ENCODE measurements at places on chromosomes 13 and 19.

DNA sequence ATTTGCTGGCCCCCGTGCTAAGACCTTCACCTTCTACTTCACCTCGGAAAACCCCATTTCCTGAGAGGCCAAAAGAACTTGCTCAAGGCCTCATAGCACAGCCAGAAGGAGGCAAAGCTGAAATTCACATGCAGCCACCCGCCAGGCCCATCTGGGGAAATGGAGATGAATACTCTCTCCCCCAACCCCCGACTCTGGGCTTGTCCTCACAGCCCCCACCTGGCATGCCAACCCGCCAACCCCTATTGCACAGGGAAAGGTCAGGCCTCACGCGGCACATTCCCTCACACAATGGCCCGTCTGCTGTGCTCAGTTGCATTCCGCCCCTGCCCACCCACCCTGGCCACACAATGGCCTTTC is 3.2 kb downstream of the PRX start:
- DNase-seq, result peak; percentile 67

- DNase-seq, result no peak
Observed at GRCh38 chr13:98520674-98521449, 56.0 kb downstream of the STK24 start.

DNA sequence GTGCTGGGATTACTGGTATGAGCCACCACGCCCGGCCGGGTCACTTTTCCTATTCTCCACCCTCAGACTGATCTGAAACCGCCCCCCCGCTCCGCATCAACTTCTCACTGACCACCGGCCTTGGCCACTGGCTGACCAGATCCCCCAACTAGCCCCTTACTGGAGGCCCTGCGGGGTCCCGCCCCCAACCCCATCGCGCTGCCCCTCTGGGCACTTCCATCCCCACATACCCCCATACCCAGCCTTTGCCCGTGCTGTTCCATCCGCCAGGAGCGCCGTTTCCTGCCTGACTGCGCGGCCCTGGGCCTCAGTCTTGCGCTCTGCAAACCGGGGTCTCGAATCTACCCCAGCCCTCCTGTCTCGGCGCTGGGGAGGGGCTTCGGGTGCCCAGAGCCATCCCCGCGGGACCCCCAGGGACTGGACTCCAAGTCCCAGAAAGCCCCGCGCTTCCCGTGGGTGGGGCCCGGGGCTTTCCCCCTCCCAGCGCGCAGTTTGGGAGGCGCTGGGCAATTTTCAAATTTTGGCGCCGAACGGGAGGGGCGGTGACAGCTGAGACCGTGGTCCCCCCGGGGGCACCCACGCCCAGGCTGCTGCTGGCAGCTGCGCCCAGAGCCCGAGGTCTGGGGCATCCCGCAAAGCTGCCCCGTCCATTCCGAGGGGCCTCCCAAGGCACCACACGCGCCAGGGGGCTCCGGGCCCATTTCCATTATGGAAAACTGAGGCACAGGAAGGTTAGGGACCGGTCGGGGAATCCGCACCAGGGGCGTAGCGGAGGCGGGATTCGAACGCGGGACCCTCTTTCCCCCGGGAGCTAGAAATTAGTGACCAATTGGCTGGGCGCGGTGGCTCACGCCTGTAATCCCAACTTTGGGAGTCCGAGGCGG is 5.2 kb upstream of the LMNB2 start:
- peak; percentile 84 for DNase-seq

DNA sequence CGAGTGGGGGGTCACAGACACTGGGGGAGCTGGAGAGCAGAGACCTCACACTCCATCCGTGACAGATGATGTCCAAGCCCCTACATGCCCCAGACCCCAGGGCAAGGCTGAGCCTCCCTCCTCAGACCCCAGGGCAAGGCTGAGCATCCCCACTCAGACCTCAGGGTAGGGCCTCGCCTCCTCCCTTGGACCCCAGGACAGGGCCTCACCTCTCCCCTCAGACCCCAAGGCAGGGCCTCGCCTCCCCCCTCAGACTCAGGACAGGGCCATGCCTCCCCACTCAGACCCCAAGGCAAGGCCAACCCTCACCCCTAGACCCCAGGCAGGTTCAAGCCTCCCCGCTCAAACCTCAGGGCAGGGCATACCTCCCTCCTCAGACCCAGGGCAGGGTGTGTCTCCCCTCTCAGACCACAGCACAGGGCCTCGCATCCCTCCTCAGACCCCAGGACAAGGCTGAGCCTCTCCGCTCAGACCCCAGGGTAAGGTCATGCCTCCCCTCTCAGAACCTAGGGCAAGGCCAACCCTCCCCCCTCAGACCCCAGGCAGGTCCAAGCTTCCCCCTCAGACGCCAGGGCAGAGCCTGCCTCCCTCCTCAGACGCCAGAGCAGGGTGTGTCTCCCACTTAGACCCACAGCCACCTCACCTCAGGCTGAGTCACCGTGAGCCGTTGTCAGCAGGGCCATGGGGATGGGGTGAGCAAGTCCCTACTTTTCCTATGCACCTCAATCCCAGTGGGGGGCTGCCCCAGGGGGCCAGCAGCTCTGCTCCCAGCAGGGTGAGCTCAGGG is 1.7 kb upstream of the S1PR4 start:
- peak; percentile 29 for DNase-seq

DNA sequence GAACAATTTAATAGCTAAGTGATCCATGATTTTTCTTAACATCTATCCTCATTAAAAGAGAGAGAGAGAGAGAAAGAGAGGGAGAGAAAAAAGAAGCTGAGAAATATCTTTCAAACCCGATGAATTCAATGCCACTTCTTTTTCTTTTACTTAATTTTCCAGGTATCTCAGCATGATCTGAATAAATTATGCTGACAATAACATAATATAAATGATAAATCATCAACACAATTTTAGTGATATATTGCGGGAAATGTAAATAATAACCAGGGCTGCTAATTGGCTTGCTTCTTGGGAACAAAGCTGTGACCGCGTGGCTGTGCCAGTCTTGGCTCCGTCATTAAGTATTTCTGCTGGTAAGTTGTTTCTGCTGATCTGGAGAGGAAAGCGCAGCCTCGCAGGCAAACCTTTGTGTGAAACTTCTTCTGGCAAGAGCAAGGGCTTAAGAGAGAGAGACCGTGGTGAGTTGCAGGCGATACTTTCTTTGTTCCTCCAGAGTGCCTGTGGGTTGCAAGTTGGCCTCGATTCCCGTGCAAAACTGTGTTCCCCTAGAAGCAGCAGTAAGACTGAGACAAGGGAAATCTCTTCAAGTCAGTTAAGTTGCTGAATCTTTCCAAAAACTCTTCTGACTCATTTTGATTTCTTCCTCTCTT is 489.1 kb upstream of the TSHZ3 start:
- DNase-seq, result no peak

- DNase-seq, result no peak
Observed at GRCh38 chr19:844546-844971, 3.8 kb downstream of the PRTN3 start.

- DNase-seq, result no peak
Observed at GRCh38 chr13:50461189-50461588, 382.3 kb downstream of the DLEU7 start.

- no peak for DNase-seq
Observed at GRCh38 chr19:33647146-33647545, 25.4 kb downstream of the CHST8 start.

GRCh38 chr13:36717017-36717416 is 43.2 kb downstream of the SERTM1 start:
- DNase-seq, result no peak

GRCh38 chr19:52237771-52238400 is 31.5 kb upstream of the ZNF766 start:
- DNase-seq, result peak; percentile 55

- DNase-seq, result no peak
Observed at GRCh38 chr13:43263047-43263446, 239.7 kb downstream of the DNAJC15 start.

DNA sequence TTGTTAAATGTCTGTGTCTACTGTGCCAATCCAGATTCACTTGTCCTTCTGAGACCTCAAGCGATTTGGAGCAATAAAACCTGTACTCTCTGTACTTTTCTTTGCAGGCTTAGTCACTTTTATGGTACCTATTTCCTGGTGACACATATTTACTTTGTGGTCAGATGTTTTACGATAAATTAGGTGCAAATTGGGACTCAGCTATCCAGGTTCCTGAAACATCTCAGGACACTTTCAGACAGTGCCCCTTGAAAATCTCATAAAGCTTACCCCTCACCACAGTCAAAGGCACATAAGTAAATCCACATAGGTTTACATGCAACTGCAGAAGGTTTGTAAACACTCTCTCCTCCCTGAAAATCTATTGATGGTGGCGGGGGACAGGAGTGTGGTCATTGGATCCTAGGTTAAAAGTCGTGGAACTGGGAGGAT is 438.8 kb downstream of the EFNB2 start:
- no peak for DNase-seq

DNA sequence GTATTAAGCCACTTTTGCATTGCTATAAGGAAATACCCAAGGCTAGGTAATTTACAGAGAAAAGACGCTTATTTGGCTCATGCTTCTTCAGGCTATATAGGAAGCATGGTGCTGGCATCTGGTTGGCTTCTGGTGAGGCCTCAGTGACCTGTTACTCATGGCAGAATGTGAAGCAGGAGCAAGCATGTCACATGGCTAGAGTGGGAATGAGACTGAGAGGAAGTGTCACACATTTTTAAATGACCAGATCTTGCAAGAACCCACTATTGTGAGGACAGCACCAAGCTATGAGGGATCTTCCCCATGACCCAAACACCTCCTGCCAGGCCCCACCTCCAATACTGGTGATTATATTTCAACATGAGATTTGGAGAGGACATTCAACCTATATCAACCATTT is 25.7 kb upstream of the IGFL4 start:
- no peak for DNase-seq

- no peak for DNase-seq
Observed at GRCh38 chr13:91588541-91588940, 190.1 kb downstream of the GPC5 start.

- DNase-seq, result no peak
Observed at GRCh38 chr19:23983406-23983805, 68.7 kb downstream of the ZNF726 start.

DNA sequence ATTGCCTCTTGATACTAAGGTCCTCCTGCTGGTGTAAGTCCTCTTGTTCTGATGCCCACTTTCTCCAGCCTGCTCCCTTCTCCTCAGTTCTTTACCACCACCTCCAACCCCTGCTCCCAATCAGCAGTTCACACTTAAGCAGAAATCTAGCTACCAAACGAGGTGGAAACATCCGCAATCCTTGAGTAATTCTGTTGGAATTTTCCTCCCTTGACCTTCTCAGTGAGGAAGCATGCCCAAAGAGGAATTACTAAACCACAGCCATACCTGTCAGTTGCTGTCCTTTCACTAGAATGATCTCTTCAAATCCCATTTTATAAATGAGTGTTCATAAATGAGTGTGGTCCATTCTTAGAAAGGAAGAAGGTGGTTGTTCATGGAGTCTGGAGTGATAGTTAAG is 289.9 kb downstream of the DACH1 start:
- DNase-seq, result no peak
